ENCODE measurements at places on chromosomes 2 and 18.

DNA sequence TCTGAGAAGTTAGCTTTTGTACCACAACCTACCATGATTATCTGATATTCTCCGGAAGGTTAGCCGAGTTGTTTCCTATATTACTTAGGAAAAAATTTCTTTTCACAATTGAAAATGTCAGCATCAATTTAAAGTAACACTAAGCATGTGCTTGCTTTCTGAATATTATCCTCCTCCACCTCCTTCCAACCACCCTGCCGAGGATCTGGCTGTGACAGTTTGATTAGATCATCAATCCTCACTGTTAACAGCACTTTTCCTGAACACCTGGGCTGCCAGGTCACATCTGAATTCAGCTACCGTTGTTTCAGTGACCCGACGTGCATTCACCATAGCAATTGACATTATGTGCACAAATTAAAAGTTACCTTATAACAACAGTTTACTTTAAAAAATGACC, 207.0 kb downstream of the ZNF407 start:
- DNase-seq, result no peak

- DNase-seq, result no peak
Observed at GRCh38 chr18:50072146-50072545, 122.8 kb downstream of the MYO5B start.

- no peak for DNase-seq
Observed at GRCh38 chr2:115779085-115779632, 1336.7 kb downstream of the DPP10 start.

- DNase-seq, result no peak
Observed at GRCh38 chr2:234373060-234373459, 123.8 kb downstream of the ARL4C start.

- no peak for DNase-seq
Observed at GRCh38 chr2:79980116-79980515, 324.4 kb downstream of the LRRTM1 start.

- DNase-seq, result no peak
Observed at GRCh38 chr18:61653823-61654551, 238.8 kb downstream of the RNF152 start.

DNA sequence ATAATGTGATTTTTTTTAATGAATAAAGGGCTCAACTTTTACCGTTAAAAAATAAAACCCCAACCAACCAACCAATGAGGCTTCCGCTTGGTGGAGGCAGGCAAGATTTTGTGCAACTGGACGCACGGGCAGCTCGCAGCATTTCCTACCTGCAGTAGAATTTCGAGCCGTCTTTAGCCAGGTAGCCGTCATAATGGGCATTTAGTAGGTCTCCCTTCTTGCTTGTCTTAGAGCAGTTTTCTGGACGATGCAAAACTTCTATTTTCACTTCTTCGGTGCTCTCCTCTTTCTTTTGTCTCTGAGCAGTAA, 316 bp downstream of the FKBP7 start:
- DNase-seq, result no peak

GRCh38 chr18:28637897-28638296, 461.0 kb upstream of the CDH2 start:
- no peak for DNase-seq

GRCh38 chr2:11546072-11546471, 12.2 kb downstream of the GREB1 start:
- no peak for DNase-seq

- no peak for DNase-seq
Observed at GRCh38 chr2:101199251-101199791, 48.1 kb upstream of the TBC1D8 start.
